Airway epithelial cell (primary cell): ENCODE measurements at places on chromosomes 5 and 9. TPM values are rescaled to one million over a fixed set of nuclear protein-coding genes. Genes with fewer than 3 reads are reported as not detected.

Gene DMRTA1
- 2.0 and 2.4 TPM in 2 replicates for total RNA-seq

Gene LCN1
- total RNA-seq, result not detected in 2 replicates

Gene ZNF879
- total RNA-seq, result 1.3 and 2.4 TPM in 2 replicates

Gene CARTPT
- total RNA-seq, result not detected in 2 replicates

Gene SLCO6A1
- 0.14 TPM in 1 of 2 replicates, not detected in the other for total RNA-seq

Gene SPINK6
- total RNA-seq, result 5.9 and 10.8 TPM in 2 replicates

Gene PHF19
- 38.4 and 64.8 TPM in 2 replicates for total RNA-seq

Gene NPDC1
- total RNA-seq, result 36.7 and 39.0 TPM in 2 replicates

Gene IL31RA
- 0.28 and 0.42 TPM in 2 replicates for total RNA-seq

Gene SPINK1
- not detected in 2 replicates for total RNA-seq

Gene KCNV2
- not detected in 2 replicates for total RNA-seq

Gene SREK1
- total RNA-seq, result 18.8 and 20.1 TPM in 2 replicates

Gene FOXD4L3
- not detected in 2 replicates for total RNA-seq

Gene PCSK1
- under 0.01 and 0.37 TPM in 2 replicates for total RNA-seq

Gene DAB2IP
- total RNA-seq, result 29.3 and 40.0 TPM in 2 replicates

Gene CCL19
- not detected in 2 replicates for total RNA-seq

Gene PRSS3
- 73.0 and 77.0 TPM in 2 replicates for total RNA-seq

Gene CA9
- 39.5 and 44.6 TPM in 2 replicates for total RNA-seq

Gene FOXD4L5
- total RNA-seq, result not detected in 2 replicates

Gene MINAR2
- not detected in 2 replicates for total RNA-seq

Gene PCAT7
- not detected in 2 replicates for total RNA-seq

Gene TSSK1B
- total RNA-seq, result 0.14 and 0.37 TPM in 2 replicates

Gene ENTREP1
- total RNA-seq, result 2.0 and 2.5 TPM in 2 replicates

Gene RLN2
- total RNA-seq, result 0.56 and 1.3 TPM in 2 replicates

Gene IFNA10
- total RNA-seq, result not detected in 2 replicates

Gene N4BP3
- total RNA-seq, result 3.0 and 3.6 TPM in 2 replicates

Gene SLC6A19
- total RNA-seq, result not detected in 2 replicates

Gene NIPAL4
- total RNA-seq, result 14.9 and 22.1 TPM in 2 replicates

Gene BARHL1
- not detected in 2 replicates for total RNA-seq

Gene CCDC192
- total RNA-seq, result not detected in 2 replicates

Gene SHOC1
- total RNA-seq, result 0.07 and 0.19 TPM in 2 replicates

Gene AP3B1
- 39.4 and 40.2 TPM in 2 replicates for total RNA-seq

Gene ACER2
- 4.3 and 6.2 TPM in 2 replicates for total RNA-seq
